Hematopoietic multipotent progenitor cell treated with erythropoietin and hydrocortisone succinate and interleukin-3 and kit ligand, for 4 days (in vitro differentiated cells): ENCODE measurements at places on chromosomes 7 and 10.

DNA sequence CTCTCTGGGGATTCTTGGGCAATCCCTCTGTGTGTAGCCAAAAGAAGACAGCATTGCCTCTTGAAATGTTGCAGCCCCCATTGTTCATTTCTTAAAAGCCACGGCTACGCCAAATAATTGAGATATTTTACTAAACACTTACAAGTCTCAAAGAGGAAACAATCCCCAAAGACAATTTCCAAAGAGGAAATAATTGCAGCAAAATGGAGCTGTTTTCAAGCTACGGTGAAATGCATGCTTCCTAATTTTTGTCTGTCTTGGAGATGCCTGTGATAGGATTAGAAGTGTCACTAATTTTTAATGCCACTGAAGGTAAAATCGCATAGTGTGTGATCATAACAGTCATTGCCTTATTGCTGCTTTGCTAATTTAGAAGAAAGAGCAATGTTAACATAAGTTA is 72.9 kb upstream of the NAMPT start:
- no peak for DNase-seq

GRCh38 chr7:77631820-77632219 is 64.4 kb upstream of the RSBN1L start:
- DNase-seq: no peak

- DNase-seq: no peak
Measured at GRCh38 chr7:30162622-30163124, 27.9 kb downstream of the MTURN start.

- no peak for DNase-seq
Measured at GRCh38 chr10:112996462-112996861, 46.4 kb downstream of the TCF7L2 start.

DNA sequence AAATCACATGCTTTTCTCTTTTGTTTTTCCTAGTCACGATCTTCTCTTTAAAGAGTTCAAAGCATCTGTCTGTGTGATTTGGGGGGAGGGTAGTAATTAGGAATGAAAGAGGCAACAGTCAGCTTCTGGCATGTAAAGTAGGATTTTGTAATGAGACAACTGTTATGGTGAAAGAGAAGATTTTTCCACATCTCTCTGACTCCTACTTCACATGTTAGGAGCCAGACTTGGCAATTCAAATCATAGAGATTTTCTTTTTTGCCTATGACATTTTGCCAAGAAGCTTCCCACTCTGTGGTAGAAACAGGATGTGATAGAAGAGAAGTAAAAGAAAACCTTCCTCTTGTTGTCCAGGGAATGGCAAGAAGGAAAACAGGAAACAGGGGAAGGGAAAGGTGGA is 38.3 kb upstream of the KLHL7 start:
- no peak for DNase-seq

- DNase-seq: no peak
Measured at GRCh38 chr7:96591159-96591899, 118.3 kb downstream of the SEM1 start.

DNA sequence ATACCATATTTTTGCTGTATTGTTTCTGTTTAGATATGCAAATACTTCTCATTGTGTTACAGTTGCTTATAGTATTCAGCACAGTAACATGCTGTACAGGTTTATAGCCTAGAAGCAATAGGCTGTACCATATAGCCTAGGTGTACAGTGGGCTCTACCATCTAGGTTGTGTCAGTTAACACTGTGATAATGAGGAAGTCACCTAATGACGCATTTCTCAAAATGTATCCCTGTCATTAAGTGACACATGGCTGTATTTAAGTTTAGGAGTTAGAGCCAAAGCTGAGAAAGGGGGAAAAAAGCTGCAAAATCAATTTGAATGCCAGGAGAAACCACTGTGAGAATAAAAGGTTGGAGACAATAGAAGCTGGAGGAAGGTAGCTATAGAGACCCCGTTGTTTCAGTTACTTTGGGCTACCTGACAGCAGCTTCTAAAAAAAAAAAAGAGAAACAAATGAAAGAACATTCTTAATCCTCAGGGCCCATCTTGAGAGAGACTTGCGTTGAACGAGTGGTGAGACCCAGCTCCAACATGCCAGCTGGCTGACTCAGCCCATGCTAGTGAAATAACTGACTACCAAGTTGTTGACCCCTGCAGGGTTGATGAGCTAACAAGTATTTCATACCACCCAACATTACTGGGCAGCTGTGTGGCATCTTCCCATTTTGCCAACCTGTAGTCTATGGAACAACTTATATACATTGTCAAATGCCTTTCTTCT is 8.7 kb downstream of the STARD3NL start:
- no peak for DNase-seq

GRCh38 chr10:33142295-33142694 is 184.3 kb upstream of the ITGB1 start:
- peak; percentile 38 for DNase-seq

- DNase-seq: no peak
Measured at GRCh38 chr10:49618821-49619220, 5.0 kb downstream of the CHAT start.

DNA sequence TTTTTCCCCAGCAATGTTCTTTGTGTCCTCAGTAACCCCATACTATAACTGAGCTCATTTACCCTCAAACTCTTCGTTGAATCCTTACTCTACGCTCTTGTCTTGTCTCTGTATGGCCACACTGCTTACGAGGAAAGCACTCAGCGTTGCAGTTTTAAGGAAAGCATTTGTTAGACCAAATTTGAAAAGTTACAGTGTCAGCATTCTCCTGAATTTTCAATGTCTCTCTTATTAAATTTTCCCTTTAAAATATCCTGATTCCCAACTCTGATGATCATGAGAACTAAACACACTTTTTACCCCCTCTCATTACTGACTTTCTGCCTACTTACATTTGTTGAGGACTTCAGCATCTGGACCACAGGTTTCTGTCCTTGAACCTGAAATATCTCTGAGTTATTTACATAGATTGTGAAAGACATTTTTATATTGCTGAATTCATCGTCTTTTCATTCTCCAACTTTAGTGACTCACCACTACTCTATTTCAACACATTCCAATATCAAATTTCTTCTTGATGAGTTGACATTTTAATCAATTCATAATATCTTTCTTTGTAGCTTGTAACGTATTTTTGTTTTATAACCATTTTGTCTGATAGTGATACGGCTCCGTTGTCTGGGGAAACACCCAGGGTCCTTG is 19.8 kb upstream of the VWDE start:
- DNase-seq: no peak

DNA sequence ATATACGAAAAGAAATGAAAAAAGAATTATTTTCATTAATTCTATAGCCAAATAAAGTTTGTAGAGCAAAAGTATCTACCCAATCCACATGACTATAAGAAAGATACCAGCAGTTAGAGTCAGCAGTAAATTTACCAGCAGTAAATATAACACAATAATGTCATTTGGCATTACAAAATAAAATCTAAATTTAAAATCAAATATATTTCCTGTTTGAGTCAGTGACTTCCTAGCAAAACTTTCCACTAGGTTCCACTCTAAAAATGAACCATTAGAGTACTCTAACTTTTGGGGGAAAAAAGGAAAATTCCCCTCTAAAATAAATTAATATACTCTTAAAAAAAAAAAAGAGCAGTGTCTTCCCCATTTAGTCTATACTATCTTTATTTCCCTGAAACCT is 144.8 kb downstream of the CPEB3 start:
- no peak for DNase-seq

DNA sequence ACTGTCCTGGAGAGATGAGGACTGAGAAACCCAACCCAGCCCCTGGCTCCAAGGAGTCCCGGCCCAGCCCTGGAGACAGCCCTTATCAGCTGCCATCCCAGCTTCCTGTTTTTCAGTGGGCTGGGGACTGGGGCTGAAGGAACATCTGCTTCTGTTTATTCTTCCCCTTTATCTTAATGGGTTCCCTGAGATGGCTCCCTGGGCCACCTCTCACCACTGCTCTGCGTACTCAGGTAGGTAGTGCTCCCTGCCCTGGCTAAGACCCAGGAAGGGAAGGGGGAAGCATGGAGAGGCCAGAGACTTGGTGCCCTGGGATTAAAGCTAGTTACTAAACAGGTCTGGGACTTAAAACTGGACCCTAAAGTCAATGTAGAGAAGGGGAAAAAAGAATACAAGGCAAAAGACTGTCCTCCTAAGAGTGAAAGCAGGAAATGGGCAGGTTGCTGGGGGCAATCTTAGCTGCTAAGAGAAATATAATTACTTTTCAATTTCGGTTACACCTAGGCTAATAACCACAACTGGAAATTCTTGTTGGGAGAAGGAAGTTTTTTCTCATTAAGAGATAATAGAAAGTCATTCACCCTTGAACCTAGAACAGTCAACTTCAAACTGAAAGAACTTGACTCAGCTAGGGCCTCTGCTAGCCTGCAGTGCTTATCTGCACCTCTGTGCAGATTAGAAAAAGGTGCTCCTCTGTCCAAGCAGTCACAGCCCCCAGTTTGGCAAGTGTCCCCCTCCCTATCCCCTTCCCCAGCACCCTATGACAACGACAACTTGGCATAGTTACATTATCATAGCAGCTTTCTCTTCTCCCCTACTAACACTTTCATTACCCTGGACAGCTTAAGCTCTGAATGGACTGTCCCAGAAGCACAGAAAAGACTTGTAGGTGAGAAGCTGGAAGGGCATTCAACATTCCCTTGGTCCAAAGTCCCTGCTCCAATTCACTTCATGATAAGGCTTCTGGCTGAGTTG is 65.6 kb upstream of the KDM7A start:
- DNase-seq: peak; percentile 95

DNA sequence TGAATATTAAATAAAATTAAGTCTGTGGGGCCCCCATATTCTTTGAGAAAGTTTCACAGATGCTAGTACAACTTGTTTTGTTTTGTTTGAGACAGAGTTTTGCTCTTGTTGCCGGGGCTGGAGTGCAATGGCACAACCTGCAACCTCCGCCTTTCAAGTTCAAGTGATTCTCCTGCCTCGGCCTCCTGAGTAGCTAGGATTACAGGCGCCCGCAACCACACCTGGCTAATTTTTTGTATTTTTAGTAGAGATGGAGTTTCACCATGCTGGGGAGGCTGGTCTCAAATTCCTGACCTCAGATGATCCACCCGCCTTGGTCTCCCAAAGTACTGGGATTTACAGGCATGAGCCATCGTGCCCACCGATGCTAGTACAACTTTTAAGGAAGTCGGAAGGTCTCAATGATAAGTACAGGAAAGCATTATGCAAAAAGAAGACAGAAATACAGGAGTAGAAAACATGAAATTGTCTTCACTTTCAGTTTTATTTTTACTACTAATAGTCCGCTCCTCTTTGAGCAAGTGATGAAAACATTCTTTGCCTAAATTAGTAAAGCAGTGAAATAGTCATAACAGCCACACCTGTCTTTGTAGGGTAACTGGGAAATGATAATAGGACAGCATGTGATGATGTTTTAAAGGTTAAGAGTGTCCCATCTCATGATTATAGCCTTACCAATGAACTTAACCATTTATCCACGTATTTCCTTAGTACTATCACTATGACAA is 147.5 kb downstream of the SEMA3D start:
- no peak for DNase-seq

DNA sequence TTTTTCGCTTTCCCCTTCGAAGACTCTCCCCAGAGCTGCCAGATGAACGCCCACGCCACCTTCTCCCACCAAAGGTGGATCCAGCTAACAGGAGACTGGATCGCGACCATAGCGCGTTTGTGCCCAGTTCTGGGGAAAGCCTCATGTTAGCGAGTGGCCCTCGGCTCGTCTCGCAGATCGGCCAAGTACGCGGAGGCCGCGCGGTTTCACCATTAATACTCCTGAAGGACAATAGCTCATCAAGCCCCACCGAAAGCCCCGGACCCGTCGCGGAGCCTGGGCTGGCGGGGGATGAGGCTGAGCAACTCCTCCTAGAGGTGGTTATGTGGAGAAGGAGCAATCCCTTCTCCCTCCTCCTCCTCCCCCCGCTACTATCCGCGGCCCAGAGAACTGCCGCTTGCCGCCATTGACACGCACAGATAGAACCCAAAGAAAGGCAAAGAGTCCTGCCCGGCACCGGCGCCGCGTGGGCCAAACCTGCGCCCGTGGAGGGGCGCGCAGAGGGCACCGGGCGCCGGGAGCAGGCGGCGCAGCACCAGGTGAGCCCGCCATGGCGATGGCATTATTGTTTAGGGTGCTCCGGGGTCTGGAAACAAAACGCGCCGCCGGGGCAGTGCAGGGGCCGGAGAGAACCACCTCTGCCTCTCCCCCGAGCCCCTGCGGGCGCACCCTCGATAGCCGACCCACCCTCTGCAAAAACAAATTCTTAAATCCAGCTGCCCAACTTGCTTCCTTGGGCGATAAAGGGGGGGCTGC is at the start of gene MACROH2A2:
MACROH2A2 (plus strand) TSS at position 385 of the 756 bp plus-strand sequence. CDS start 22,813 bp downstream, outside the sequence.
- peak; percentile 63 for DNase-seq

DNA sequence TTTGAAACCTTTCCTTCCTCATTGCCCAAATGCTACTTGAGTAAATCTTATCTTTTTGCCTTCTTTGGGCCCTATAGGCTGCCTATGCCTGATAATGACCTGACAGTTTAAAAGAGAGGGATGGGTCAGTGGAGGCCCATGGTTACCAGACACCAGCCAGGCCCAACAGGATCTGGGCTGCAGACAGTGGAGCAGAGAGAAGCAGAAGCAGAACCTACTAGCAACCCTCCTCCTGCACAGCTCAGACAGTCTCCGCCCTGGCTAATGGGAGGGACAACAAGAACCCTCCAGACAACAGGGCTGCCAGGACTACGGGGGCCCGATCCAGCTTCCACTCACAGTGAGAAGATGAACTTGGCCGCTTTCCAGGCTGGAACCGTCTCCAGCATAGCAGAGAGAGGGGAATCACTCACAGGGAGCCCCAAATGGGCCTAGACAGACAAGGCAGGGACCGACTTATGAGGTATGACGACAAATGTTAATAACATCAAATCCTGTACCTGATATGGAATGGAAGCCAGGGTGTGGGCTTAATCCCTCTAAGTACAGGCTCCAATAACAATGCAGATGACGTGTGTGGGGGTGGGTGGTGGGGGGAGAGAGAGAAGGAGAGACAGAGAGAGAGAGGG is 31.7 kb upstream of the DGKI start:
- DNase-seq: peak; percentile 67

DNA sequence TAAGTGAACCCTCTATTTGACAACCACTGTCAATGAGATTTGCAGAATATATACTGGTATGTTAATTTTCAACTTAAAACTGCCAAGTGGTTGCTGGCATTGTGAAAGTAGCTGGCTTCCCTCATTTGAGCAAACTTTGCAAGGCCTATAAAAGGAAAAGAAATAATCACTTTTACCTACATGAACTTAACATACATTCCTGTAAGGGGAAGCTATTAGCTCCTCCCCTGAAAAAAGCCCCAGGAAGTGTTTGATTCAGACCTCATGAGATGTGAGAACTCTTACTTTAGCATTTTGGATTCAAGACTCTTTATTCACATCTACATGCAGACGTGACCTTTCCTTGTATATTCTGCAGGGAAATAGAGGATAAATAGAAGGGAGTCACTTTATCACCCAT is 175.6 kb downstream of the OTUD1 start:
- no peak for DNase-seq

GRCh38 chr10:124993736-124994451 is 52.0 kb downstream of the ZRANB1 start:
- DNase-seq: no peak

- no peak for DNase-seq
Measured at GRCh38 chr10:130814610-130815009, 496.9 kb downstream of the TCERG1L start.

GRCh38 chr10:58585435-58585834 is 72.8 kb downstream of the BICC1 start:
- peak; percentile 55 for DNase-seq
